ENCODE measurements at places on chromosomes 11 and 22.
A peak's percentile ranks its signal among the peaks of the same experiment; 100 is the strongest.

GRCh38 chr11:110432713-110433392 is 3.1 kb downstream of the FDX1 start:
- DNase-seq: no peak

- DNase-seq: no peak
Observed at GRCh38 chr22:25331050-25331449, 111.6 kb downstream of the CRYBB2 start.

GRCh38 chr22:24954114-24954463 is 1.6 kb downstream of the KIAA1671 start:
- DNase-seq: no peak

- no peak for DNase-seq
Observed at GRCh38 chr11:13376402-13376801, 86.6 kb downstream of the BTBD10 start.

- DNase-seq: no peak
Observed at GRCh38 chr11:74090701-74091100, 80.1 kb downstream of the C2CD3 start.

DNA sequence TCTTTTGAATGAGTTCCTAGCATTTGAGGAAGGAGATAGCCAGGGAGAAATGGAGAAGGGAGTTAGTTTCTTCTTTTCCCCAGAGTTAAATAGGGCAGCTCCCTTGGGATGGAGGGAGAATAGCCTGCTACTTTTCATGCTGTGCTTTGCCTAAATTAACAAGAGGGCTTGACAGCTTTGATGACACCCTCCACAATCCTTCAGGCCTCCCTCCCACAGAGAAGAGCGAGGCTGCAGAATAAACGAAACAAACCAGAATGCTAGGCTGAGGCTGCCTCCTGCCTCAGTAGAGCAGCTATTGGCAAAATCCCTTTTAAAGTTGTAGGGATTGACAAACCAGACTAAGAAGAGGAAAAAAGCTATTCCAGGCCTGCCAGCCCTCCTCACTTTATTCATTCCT is 94.6 kb downstream of the C11orf58 start:
- no peak for DNase-seq

GRCh38 chr22:38832005-38832978 is 11.5 kb downstream of the NPTXR start:
- no peak for DNase-seq

DNA sequence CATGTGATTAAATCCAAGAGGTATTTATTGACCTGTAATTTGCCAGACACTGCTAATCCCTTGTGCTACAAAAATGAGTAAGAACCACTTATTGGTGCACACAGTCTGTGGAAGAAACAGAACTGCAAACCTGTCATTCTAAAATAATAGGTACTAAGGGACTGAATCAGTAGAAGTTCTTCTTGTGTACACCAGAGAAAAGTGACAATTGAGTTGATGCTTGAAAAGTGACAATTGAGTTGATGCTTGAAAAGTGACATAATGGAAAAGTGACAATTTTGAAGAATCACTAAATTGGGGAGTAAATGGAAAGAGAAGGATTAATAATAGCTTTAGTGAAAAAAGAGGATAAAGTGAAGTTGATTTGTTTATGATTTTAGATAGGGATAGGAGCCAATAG is 56.4 kb downstream of the DKK3 start:
- DNase-seq: no peak

- no peak for DNase-seq
Observed at GRCh38 chr11:113977071-113977490, 2.2 kb downstream of the HTR3A start.

DNA sequence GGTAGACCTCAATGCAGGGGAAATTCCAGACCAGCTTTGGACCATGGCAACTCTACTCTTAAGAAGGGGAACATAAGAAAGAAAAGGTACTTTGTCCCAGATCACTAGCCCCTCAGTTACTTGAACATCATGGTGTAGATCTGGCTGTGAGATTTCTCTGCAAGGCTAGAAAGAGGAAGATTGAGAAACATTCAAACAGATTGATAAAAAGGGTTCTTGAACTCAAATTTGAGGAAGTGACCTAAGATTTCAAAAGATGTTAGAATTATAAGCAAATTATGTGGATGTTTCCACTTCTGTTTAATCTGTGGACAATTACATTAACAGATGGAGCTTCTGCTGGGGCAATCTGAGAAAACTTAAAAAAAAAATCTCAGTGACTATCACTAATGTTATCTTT is 21.8 kb upstream of the UPB1 start:
- DNase-seq: no peak

DNA sequence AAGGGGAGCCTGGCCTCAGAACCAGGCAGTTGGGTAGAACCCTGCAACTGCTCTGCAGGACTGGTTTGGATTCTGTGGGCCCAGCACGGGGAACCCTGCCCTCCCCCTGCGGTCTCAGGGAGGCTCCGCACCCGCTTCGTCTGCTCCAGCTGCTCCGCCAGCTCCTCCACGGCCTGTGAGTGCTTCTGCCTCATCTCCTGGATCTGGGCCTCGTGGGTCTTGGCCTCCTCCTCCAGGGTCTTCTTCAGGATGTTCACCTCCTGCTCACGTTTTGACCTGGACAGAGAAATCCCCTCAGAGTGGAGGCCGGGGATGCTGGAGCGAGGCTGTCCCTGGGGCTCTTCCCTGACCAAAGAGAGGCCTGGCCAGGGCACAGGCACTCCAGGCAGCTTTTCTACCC is 41.9 kb downstream of the APOL1 start:
- no peak for DNase-seq

DNA sequence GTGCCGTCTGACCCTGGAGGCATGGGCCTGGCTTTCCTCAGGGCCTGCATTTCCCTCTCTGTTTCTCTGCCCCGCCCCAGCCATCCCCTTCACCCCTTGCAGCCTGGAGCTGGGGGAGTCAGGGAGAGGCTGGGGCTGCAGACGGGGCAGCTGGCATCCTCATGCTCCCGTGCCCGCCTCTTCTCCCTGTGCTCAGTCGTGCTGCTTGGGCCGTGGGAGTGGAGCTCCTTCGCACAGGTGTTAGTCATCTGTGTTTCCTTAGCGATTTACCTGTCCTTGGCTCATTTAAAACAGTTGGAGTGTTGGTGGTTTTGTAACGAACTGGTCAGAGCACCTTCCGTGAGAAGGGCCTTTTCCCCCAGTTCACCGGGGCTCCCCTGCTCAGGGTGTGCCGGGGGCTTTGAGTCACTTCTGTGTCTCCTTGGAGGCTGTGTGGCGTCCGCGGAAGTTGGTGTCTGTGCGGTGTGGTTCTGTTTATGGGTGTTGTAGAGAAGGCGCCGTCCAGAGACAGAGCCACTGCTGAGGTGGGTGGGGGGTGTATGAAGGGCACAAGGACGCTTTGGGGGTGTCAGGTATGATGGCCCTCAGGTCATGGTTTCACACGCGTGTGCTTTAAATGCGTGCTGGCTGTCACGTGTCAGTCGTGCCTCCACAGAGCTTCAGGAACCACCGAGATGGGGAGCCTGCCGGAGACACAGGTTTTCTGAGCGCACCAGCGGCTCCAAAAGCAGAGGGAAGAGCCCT is 19.5 kb downstream of the BRSK2 start:
- no peak for DNase-seq

DNA sequence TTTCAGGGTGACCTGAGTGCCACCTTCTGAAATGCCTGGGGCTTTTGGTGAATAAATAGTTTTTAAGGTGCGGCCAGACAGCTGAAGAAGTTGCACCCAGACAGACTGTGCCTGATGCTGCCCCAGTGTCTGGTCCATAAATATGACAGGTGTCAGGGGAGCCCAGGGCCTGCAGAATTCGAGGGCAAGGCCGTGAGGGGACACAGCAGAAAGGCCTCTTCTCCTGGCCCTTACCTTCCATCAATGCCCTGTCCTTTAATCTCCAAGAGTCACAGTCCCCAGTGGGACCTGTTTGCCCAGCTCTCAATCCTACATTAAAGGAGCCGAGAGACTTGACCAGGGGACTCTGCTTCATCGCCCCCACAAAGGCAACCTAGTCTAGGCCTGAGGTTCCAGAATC is 45.7 kb downstream of the NAT10 start:
- no peak for DNase-seq

DNA sequence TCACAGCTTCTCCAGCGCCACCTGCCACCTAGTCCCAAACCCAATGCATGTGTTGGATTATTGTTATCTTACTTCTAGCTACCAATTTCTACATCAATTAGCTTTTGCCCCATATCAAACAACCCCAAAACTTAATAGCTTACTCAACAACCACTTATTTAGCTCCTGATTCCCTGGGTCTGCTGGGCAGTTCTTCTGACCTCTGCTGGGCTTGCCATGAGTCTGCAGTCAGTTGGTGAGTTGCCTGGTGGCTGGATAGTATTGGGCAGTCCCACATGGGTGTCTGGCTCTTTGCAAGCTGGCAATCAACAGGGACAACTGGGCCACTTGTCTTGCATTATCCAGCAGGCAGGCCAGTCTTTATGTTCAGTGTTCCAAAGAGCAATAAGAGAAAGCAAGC is 13.6 kb upstream of the MS4A15 start:
- no peak for DNase-seq

DNA sequence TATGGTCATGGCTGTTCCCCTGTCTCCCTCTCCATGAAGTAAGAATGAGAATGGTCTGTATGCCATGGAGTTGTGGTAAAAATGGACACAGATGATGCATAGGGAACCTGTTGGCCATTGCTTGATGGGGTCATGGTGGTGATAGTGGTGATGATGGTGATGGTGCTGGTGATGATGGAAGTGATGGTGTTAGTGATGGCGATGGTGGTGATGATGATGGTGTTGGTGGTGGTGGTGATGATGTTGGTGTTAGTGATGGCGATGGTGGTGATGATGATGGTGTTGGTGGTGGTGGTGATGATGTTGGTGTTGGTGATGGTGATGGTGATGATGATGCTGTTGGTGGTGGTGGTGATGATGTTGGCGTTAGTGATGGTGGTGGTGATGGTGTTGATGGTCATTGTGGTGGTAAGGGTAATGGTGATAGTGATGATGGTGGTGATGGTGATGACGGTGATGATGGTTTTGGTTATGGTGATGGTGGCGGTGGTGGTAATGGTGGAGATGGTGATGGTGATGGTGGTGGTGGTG is 5.1 kb upstream of the CACNA1I start:
- no peak for DNase-seq

DNA sequence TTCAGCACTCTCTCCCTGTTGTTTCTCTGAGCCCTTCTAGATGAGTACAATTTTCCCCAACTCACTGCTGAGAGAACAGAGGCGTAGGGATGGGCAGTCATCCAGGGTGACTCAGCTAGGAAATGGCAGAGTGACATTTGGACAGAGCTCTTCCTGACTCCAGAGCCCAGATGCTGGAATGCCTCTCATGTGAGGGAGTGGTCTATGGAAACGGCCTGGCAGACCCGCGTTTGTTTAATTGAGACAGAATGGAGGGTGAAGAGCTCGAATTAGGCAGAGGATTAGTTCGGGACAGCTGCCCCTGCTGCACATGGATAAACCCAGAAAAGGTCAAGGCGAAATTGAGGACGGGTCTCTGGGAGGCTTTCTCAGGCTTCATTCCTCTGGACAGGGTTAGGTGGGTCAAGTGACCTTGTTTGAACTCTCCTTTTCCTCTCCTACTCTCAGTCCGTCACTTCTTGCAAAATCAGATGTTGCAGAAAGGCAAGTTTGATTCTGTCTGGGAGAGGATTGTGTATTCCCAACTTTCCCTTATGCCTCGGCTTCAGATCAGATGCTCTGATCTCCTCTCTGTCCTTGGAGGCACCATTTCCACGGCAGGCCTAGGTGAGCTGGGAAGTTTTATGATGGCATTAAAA is 7.6 kb upstream of the LMO2 start:
- no peak for DNase-seq

DNA sequence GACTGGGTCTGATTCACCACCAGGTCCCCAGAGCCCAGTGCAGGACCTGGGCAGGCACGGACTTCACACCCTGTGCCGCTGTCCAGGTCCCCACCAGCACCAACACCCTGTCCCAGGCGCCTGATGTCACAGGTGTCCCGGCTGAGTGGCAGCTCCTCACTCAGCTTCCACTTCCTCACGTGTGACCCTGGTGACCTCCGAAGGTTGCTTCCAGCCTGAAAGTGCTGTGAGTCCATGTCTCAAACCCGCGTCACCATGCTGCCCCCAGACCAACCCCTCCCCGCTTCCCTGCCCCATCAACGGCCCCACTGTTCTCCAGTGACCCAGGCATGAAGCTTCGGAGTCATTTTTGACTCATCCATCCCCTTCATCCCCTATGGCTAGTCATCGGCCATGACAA is 25.7 kb upstream of the PICK1 start:
- DNase-seq: no peak

GRCh38 chr11:114192841-114193389 is 103.3 kb upstream of the NNMT start:
- DNase-seq: no peak

DNA sequence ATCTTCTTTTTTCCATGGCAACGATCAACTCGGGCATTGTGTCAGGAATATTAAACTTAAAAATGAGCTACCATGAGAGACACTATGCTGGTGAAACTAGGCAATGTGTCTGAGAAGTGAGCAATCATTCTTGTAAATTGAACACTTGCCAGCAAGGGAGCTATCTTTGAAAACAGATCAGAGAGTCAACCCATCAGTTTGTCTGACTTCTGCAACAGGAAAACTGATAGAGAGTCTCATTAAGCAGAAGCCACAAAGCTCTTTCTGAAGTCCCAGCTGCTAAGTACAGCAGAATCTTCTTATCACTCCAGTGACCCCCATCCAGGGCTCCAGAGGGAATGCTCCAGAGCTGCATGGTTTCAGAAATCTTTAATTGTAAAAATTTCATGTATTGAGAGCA is 114.7 kb downstream of the MSANTD4 start:
- no peak for DNase-seq

GRCh38 chr11:45262900-45263299 is 23.2 kb downstream of the SYT13 start:
- DNase-seq: no peak

- DNase-seq: no peak
Observed at GRCh38 chr11:118662401-118663271, 16.8 kb downstream of the TREH start.

- no peak for DNase-seq
Observed at GRCh38 chr11:10323793-10324170, 18.9 kb downstream of the ADM start.

GRCh38 chr11:34234086-34234740 is 123.6 kb downstream of the ABTB2 start:
- DNase-seq: peak; percentile 38

- no peak for DNase-seq
Observed at GRCh38 chr22:50470491-50470890, 4.3 kb downstream of the SBF1 start.

DNA sequence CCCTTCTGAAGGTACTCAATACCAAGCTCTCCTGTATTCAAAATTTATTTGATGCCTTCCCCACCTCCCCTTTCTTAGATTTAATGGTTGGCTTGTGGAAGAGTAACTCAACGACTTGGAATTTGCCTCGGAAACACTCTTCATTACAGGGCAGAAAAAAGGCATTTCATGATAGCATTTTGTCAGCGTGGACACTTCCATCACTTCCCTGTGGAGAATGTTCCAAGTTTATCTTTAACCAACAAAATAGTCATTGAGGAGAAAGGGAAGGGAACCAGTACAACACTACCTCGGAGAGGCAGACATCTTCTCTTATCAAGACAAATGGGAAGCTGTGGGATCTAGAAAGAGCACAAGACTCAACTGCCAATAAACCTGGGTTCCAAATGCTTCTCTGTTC is 177.2 kb upstream of the MTMR2 start:
- DNase-seq: no peak

DNA sequence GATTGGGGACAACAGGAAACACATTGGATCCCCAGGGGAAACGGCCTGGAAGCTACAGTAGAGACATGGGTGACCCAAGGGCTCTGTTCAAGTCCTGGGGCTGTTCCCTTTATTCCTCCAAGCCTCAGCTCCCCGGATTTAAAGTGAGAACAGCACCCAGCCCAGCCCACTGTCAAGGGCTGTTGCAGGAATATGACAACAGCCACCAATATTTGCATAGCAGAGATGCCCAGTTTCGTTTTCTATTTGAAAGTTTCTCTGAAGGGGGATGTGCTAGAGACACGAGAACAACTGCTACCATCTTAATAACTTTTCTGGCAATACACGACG is 81.1 kb upstream of the WNT7B start:
- DNase-seq: peak; percentile 80

Data from GM12891 (cell line).